NCI-H1930 (cell line): ENCODE measurements at places on chromosomes 6 and 20.

GRCh38 chr6:63839485-63839884, 203.9 kb downstream of the PHF3 start:
- no peak for DNase-seq

GRCh38 chr20:6654513-6655252, 112.8 kb upstream of the BMP2 start:
- DNase-seq = no peak

- no peak for DNase-seq
These were observed 1.5 kb downstream of the COL21A1 start for GRCh38 chr6:56245903-56246351.

DNA sequence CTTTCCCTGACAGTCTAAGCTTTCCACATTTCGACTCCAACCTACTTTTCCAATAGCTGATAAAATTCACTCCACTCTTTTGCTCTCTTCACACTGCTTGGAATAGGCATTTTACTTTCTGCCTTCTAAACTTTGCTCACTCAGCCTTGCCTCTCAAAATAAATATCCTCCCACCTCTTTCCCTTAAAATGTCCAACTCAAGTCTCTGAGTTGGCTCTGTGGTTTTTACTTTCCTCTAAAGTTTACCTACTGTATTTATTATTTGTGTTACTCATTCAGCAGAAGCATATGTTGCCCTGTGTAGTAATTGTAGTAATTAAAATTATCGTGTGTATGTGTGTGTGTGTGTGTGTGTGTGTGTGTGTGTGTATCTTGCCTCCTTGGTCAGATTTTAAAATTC, 20.0 kb upstream of the CDYL start:
- DNase-seq = no peak
